ENCODE measurements at places on chromosomes 5 and 9.

DNA sequence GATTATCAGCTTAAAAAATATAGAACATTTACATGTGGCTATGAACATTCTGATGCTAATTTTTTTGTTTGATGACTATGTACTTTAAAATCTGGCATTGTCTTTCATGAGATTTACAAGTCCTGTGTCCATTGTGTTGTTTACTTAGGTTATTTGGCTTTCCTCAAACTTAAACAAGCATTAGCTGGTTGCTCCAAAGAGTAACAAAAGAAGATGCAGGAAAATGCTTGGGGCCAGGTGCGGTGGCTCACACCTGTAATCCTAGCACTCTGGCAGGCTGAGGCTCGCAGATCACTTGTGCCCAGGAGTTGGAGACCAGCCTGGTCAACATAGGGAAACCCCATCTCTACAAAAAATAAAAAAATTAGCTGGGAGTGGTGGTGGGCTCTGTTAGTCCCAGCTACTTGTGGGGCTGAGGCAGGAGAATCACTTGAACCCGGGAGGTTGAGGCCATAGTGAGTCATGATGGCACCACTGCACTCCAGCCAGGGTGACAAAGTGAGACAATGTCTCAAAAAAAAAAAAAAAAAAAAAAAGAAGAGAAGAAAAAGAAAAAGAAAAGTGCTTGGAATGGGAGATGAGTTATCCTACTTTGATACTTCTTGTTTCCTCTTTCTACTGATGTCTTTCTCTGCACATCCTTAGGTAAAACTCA lies 39.7 kb downstream of the PAM start:
- H3K36me3 ChIP-seq: no peaks in the 10 kb centered on the region
- no peak overlapping the region for H3K27ac ChIP-seq
- peaks cover 24% of the 10 kb centered on the region for H3K4me1 ChIP-seq
- no peaks in the 10 kb centered on the region for H3K27me3 ChIP-seq
- H3K4me3 ChIP-seq: no peak overlapping the region
- peak; percentile 56 for DNase-seq

DNA sequence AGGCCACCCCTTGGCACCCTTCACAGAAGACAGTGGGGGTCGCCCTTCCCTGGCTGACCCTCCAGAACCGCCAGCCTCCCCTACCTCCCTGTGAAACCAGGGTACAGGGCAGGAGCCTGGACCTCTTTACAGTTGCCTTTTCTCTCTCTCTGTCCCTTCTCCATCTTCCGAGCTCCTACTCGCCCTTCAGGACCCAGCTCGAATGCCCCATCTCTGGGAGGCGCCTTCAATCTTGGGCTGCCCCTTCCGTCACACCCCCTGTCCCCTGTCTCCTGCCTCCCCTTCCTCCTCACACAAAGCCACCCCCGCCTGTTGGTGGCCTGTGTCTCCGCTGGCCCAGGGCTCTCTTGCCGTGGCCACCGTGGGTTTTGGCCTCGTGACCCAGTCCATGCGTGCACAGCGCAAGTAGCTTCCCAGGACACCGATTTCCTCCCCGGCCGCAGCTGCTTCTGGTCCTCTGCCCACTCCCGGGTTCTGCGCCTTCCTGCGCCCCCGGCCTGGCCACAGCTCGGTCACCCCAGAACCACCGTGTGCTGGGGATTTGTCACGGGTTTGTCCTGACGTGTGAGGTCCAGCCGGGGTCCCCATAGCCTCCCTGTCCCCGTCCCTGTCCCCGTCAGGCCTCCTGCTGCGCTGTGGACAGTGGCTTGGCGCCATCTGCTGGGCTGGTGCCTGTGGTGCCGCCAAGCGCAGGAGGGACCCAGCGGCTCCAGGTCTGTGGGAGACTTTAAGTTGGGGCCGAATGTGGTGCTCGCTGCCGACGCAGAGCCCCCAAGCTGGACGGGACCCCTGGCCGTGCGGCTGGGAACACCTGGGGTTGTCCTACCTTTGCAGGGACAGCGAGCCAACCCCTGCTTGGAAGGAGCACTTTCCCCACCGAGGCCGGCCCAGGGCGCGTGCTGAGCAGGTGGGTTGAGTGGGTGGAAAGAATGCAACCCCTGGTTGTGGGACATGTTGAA lies 4.0 kb upstream of the TMEM250 start:
- H3K27me3 ChIP-seq: no peaks in the 10 kb centered on the region
- peak; percentile 61 for DNase-seq
- H3K36me3 ChIP-seq: no peaks in the 10 kb centered on the region

DNA sequence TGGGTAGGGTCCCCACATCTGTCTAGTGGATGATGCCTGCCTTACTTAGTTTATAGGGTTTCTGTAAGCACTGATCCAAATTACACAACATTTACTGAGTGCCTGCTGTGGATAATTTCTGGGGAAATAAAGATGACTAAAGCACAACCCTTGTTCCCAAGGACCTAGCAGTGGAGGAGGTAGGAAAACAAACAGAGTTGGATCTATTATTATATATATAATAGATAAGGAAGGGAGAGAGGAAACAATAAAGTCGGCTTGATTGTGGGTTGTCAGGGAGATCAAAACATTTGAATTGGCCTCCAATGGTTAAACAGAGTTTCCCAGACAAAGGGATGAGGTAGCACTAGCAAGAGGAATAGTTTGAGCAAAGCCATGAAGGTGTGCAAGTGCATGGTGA lies 14.0 kb downstream of the IL33 start:
- no peaks in the 10 kb centered on the region for H3K27me3 ChIP-seq
- peak; percentile 41 for DNase-seq
- peak overlapping the region; percentile 88 for H3K27ac ChIP-seq
- H3K4me1 ChIP-seq: peaks cover 24% of the 10 kb centered on the region
- H3K4me3 ChIP-seq: no peak overlapping the region
- H3K36me3 ChIP-seq: no peaks in the 10 kb centered on the region

DNA sequence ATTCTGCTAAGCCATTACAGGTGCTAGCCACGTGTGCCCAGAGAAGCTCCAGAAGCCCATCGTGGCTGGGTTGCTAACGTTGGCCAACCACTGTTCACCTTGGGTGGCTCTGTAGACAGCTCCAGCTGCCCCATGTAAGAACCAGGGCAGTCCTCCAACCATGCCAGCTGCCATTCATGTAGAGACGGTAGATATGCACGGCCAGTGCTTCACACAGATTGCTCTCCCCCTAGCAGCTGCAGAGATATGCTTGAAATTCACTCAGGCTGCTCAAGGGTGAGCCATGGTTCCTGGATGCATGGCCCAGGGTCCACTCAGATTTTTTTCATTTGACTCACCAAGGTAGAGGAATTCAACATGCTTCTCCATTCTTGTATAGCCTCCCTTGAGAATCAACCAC lies 31.0 kb downstream of the GADD45G start:
- no peak overlapping the region for H3K27ac ChIP-seq
- peak; percentile 1 for DNase-seq

DNA sequence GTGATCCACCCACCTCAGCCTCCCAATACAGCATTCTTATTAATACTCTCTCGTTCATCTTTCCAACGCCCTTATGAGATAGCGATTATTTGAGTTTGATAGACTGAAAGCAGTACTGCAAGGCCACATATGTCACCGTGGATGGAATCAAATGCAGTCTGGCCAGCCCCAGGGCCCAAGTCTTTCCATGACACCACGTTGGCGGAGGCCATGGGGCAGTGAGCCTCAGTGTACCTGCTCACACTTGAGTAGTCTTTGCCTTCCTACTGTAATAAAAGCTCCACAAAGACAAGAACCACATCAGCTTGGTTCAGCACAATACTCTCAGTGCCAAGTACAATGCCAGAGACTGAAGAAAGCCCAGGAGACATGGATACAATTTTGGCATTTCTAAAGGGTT lies 88.5 kb downstream of the TTLL11 start:
- H3K27me3 ChIP-seq: no peaks in the 10 kb centered on the region
- H3K27ac ChIP-seq: no peak overlapping the region
- H3K4me3 ChIP-seq: no peak overlapping the region
- DNase-seq: no peak

DNA sequence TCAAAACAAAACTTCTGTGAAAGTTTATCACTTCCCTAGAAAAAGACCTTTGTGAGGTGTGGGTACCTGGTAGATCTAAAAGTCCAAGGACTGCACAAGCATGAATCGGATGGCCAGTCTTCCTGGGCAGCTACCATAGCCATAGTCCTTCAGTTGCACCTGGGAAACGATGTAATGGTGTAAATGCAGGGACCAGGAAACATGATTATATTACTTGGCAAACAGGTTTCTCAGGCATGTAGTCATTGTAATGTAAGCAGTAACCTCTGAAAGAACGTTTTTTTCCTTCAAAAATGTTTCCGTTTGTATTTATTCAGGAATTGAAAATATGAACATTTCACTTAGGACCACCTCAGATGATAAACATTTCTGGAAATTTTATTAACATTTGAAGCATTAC lies 433.4 kb downstream of the DTWD2 start:
- no peaks in the 10 kb centered on the region for H3K4me1 ChIP-seq
- H3K27me3 ChIP-seq: no peaks in the 10 kb centered on the region
- DNase-seq: no peak
- H3K4me3 ChIP-seq: no peak overlapping the region
- H3K27ac ChIP-seq: no peak overlapping the region

DNA sequence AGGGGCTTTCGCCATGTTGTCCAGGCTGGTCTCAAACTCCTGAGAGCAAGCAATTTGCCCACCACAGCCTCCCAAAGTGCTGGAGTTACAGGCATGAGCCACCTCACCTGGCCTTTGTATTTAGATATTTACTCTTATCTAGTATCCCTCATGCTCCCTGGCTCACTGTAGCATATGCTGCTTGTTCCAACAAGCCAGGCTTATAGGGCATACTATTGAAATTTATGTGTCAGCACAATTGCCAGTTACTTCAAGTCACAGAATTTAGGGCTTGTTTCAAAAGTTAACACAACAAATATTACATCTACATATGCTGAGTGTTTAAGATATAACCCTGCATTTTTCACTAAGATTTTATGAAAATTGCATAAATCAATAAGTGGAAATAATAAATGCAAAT lies 469.2 kb upstream of the ZNF608 start:
- no peaks in the 10 kb centered on the region for H3K4me1 ChIP-seq
- no peak overlapping the region for H3K4me3 ChIP-seq
- no peak overlapping the region for H3K27ac ChIP-seq
- H3K36me3 ChIP-seq: no peaks in the 10 kb centered on the region

DNA sequence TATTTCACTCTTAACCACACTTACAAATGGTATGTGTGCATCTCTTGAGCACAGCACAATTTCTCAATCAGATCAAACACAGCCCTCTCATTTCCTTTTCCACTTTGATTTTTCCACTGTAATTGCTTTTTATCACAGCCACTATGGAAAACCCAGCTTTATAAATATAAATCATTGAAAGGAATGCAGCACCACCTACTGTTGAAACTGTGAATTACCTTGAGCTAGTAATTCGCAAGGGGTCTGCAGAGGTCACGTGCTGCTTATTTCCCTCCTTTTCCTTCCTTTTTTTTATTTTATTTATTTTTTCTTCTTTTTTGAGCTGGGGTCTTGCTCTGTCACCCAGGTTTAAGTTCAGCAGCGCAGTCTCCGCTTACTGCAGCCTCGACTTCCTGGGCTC lies 76.9 kb downstream of the CDH6 start:
- no peak overlapping the region for H3K4me3 ChIP-seq
- peaks cover 65% of the 10 kb centered on the region for H3K27me3 ChIP-seq
- H3K4me1 ChIP-seq: no peaks in the 10 kb centered on the region
- peak; percentile 42 for DNase-seq
- H3K36me3 ChIP-seq: no peaks in the 10 kb centered on the region

DNA sequence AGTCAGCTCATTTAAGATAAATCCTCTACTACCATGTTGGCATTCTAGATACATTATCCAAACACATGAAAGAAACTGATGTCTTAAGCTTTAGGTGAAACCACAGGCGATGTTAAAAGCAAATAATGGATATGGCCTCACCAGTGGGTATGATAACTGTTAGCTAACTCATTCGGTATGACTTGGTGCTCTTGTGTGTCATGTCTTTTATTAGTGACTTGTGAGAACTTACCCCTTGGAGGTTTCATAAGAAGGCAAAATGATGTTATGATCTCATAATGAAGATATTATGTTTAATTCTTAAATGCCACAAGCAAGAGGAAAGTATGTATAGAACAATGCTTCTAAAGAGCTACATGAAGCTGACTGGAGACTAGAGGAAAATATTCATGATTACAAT lies 1227.0 kb downstream of the EFNA5 start:
- H3K36me3 ChIP-seq: no peaks in the 10 kb centered on the region
- no peaks in the 10 kb centered on the region for H3K4me1 ChIP-seq
- DNase-seq: no peak
- H3K27me3 ChIP-seq: no peaks in the 10 kb centered on the region
- H3K4me3 ChIP-seq: no peak overlapping the region

GRCh38 chr5:43772764-43773477 lies 169.9 kb downstream of the NNT start:
- H3K36me3 ChIP-seq: no peaks in the 10 kb centered on the region
- no peak overlapping the region for H3K27ac ChIP-seq
- H3K27me3 ChIP-seq: no peaks in the 10 kb centered on the region
- DNase-seq: peak; percentile 30
- no peak overlapping the region for H3K4me3 ChIP-seq

- no peaks in the 10 kb centered on the region for H3K27me3 ChIP-seq
- no peak for DNase-seq
- no peak overlapping the region for H3K4me3 ChIP-seq
- H3K4me1 ChIP-seq: peaks cover 5% of the 10 kb centered on the region
- H3K36me3 ChIP-seq: no peaks in the 10 kb centered on the region
These were observed 159.2 kb downstream of the ARRDC3 start for GRCh38 chr5:91223886-91224285.

- no peak overlapping the region for H3K27ac ChIP-seq
- H3K27me3 ChIP-seq: no peaks in the 10 kb centered on the region
- H3K4me3 ChIP-seq: no peak overlapping the region
- H3K4me1 ChIP-seq: peaks cover 26% of the 10 kb centered on the region
- H3K36me3 ChIP-seq: no peaks in the 10 kb centered on the region
- DNase-seq: no peak
These were observed 200.5 kb downstream of the ARHGEF28 start for GRCh38 chr5:73826301-73827105.

DNA sequence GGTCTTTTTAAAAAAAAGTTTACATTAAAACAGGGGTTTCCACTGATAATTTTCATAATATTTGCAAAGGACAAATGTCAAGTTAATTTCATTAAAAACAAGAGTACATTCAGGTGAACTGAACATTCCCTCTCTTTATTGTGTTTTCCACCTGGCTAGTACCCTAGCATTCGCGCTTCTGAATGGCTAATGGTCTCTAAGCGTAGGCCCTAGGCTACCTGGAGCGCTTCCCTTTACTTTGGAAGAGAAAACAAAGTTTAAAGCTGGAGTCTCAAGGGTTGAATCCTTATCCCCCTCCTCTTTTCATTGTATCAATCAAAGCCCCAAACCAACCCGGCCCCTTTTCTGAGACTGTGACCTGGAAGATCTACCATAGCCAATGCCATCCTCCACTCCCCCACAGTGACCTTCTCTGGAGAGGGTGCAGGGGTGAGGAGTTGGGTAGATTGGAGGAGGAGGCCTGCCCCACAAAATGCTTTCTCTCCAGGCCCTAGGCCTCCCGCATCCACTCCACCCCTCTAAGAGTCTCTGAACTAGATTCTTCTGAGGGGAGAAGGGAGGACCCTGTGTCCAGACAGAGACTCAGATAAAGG lies 73.3 kb upstream of the TBCA start:
- H3K27ac ChIP-seq: no peak overlapping the region
- H3K4me3 ChIP-seq: no peak overlapping the region
- H3K4me1 ChIP-seq: no peaks in the 10 kb centered on the region
- no peak for DNase-seq
- H3K27me3 ChIP-seq: no peaks in the 10 kb centered on the region
